ENCODE measurements at places on chromosomes 12 and 14.
A peak's percentile ranks its signal among the peaks of the same experiment; 100 is the strongest.

DNA sequence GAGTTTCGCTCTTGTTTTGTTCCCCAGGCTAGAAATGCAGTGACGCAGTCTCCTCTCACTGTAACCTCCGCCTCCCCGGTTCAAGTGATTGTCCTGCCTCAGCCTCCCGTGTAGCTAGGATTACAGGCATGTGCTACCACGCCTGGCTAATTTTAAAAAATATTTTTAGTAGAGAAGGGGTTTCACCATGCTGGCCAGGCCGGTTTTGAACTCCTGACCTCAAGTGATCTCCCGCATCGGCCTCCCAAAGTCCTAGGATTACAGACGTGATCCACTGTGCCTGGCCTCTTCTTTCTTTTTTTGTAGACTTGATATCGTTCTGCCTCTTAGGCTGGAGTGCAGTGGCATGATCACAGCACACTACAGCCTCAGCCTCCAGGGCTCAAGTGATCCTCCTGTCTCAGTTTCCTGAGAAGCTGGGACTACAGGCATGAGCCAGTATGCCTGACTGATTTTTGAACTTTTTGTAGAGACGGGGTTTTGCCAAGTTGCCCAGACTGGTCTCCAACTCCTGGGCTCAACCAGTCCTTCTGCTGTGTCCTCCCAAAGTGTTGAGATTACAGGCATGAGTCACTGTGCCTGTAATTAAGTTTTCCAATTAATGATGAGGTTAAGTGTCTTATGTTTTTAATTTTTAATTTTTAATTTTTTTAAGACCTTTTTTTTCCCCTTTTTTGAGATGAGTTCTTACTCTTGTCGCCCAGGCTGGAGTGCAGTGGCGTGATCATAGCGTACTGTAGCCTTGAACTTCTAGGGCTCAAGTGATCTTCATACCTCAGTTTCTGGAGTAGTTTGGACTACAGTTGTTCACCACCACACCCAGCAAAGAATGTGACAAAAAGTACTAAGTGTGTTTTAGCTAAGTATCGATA is 10.2 kb downstream of the RCOR1 start:
- no peak for DNase-seq

- peak; percentile 75 for DNase-seq
These were observed 14.2 kb upstream of the PLXNC1 start for GRCh38 chr12:94133964-94134795.

DNA sequence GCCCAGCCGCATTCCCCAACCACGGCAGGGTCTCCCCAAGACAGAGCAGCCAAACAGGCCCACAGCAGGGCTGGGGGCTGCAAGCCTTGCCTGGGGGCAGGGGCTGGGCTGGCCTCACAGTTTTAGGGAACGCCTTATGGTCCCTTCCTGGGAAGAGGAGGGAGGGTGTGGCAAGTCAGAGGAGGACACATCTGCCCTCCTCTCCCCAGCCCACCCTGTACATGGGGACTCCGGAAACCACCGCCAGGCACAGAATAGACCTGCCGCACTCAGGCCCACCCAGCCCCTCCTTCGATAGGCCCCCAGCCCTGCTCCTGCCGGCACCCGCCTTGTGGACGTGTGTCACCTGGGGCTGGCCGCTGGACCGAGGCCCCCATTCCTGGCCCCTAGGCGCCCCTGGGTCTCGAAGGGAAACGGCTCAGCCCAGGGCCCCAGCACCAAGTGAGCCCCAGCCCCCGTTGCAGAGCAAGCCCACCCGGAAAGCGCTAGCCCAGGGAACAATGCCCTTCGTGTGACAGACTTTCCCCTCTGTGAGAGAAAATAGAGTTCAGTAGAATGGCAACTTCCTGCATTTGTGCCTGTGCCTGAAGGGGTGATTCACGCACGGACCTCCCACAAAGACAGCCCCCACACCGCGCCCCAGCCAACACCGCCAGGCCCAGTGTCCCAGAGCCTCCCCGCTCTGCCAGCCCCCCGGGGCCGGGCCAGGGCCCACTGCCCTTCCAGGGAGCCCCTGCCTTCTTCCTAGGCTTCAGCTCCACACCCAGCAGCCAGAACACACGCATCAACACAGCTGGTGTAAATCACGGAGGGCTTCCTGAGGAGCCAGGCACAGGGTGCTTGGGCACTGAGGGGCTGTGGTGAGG is 12.0 kb upstream of the NUDT14 start:
- DNase-seq = no peak

DNA sequence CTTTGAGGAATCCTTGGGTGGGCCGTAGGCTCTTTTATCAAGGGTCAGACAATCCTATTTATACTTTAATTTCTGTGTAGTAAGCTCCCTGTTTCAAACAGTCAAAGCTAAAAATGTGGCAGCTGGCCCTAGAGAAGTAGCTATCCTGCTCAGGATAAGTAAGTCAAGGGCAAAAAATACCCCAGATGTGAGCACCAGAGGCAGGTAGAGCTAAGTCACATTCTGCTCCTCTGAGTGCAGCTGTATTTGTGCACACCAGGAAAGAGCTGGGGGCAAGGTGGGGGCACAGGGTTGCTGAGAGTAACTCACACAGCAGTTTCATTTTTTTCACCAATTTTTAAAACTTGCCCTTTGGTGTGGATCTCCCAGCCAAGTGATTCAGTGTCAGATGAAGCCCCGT is 5.3 kb downstream of the ETV6 start:
- no peak for DNase-seq

- peak; percentile 72 for DNase-seq
These were observed 29.1 kb downstream of the ZNF664 start for GRCh38 chr12:124002021-124002644.

GRCh38 chr12:62106547-62107185 is 153.5 kb upstream of the USP15 start:
- DNase-seq = no peak

DNA sequence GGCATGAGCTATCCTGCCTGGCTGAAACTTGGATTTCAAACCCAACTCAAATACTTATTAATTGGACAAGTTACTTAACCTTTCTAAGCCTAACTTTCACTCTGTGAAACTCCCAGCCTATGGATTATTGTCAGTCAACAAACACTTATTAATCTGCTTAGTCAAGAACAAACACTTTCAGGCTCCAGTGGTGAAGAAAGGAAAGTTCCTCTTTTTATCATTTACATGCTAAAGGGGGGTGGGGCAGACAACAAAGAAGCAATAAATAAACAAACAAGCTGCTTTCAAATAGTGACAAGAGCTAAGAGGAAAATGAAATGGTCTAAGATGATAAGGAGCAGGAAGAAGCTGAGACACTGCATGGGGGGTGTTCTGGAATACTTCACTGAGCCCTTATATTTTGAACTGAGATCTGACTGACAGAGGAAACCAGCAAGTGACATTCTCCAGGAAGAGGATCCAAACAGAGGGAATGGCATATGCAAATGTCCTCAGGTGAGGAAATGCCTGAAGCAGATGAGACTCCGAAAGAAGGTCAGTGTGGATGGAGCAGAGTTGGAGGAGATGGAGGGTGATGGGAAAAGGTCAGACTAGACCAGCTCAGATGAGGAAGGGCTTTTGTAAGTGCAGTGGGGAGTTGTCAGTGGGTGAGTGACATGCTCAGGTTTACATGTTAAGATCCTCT is 259.6 kb downstream of the ITPR2 start:
- no peak for DNase-seq

DNA sequence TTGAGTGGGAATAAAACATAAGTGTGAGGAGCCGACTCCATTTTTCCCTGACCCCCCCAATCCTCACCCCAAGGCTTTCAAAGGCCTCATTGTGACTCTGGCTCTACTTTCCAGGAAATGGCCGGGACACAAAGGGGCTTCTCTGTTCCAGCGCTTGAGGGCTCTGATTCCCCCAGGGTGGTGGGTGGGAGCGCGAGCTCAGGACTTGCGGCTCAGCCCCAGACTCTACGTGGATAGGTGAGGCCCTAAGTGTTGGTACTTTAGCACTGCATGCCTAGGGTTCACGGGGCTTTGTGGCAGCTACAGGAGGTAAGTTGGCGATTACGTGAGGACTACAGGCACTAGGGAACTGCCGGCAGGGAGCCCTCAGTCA is 553 bp downstream of the CNPY2 start:
- no peak for DNase-seq

GRCh38 chr14:61247935-61248334 is 33.2 kb downstream of the TMEM30B start:
- DNase-seq = peak; percentile 66

GRCh38 chr14:54169254-54169924 is 212.8 kb upstream of the BMP4 start:
- peak; percentile 37 for DNase-seq

GRCh38 chr12:14834509-14834908 is 8.8 kb downstream of the ART4 start:
- DNase-seq = no peak

- DNase-seq = peak; percentile 77
These were observed 89.2 kb downstream of the CFAP54 start for GRCh38 chr12:96578526-96579125.

- DNase-seq = no peak
These were observed 1003.3 kb upstream of the TMEM132C start for GRCh38 chr12:127263621-127264020.

DNA sequence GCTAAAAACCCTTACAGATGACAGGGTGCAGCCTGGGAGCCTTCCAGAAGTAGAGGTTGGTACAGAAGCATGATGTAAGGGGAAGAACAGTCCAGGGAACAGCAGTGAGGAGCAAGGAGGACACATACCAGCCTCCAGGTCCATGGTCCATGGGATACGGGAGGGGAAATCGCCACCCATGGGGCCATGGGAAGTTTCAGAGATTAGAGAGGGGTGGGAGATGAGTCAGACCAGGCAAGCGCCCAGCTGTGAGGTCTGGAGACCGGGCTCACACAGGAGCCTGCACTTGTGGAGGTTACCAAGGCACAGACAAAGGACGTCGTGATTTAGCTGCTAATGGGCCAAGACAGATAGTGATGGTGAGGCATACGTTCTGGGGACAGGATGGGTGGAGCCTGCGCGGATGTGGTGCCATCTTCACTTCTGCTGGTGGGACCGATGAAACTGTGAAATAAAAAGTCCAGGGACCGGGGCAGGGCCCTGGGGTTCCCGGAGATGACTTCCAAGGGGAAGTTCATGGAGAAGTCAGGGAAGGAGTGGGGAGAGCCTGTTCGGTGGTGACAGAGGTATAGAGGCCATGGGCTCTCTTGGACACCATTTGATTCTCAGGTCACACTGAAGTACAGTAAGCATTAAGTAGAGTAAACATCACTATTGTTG is 17.7 kb upstream of the LRP1-AS start:
- peak; percentile 68 for DNase-seq

- no peak for DNase-seq
These were observed 284.8 kb downstream of the ITPR2 start for GRCh38 chr12:26548227-26548626.

DNA sequence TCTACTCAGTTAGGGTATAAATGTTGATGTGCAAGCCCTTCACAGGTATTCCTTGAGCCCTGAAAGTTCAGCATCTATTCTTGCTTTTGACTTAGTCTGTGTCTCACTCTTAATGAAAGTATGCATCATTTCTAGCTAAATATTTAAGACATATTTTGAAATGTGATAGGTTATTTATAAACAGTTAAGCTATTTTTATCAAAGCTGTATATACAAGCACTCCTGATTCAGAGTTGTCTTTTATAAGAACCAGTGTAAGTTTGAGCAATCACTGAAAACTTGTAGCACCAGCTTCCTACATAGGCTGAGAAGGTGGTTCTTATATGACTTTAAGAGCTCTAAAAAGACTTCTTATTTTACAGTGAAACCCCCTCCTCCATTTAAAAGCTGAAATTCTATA is 98.6 kb downstream of the MYF5 start:
- DNase-seq = no peak

GRCh38 chr14:20112321-20112720 is 1.8 kb downstream of the OR4K17 start:
- no peak for DNase-seq

GRCh38 chr14:99213527-99213971 is 58.4 kb downstream of the BCL11B start:
- no peak for DNase-seq

DNA sequence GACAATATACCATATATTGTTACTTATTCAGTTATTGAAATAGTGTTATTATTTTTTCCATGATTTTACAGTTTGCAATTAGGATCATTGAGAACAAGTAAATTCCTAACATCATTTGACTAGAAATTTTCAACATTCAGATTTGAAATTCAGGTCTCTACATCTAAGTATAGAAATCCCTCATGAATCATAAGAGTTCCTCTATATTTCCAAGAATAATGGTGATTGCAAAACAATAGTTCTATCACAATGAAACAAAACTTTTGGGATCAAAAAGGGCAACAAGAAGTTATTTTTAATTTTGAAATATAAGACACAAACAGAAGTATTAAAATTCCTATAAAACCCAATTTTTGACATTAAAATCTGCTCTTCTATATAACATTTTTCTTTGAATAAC is 10.8 kb downstream of the CLEC1A start:
- no peak for DNase-seq

DNA sequence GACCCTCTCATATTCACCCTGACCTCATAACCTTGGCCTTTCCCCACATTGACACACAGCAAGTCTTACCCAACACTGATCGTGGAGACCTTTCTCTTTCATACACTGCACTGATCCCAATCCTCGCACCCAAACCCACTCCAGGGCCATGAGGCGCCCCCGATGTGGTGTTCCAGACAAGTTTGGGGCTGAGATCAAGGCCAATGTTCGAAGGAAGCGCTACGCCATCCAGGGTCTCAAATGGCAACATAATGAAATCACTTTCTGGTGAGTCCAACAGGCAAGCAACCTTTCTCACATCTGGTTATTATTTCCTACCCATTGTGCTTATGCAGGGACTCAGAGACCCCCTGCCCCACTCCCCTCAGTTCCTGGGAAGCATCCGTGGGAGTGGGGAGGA is 5.4 kb downstream of the MMP14 start:
- DNase-seq = no peak
